ENCODE measurements at places on chromosomes 6 and 20.

DNA sequence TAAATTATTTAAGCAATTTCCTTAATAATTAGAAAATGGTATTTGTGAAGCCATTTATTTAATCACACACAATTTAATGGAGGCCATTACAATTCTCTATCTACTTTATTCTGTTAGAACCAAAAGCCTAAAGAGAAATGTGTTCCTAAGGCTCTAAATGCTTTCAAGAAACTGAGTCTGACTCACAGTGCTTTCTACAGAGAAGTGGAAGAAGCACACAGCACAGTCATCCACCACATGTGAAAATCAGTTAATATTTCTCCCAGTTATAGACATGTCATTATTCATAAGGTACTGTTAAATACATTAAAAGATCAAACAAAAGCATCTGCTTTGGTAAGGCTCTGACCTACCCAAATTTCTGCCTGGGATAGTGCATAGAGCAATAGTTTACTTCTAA lies 214.4 kb downstream of the ALDH8A1 start:
- no peak for DNase-seq

DNA sequence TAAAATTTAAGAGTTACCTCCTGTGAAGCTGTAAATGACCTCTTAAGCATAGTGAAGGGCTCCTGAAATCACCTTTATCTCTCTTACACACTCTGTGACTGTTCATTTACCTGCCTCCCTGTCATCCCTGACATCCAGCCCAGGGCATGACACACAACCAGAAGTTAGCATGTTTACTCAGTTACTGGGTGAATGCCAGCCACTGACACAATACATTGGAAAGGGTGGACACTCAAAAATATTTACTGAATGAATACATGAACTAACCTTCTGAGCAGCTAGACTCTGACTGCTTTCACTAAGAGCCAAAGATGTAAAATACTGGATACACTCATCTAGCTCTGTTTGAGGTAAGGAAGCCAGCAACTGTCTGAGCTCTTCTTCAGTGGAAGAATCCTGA lies 25.3 kb downstream of the SERAC1 start:
- peak; percentile 72 for DNase-seq

GRCh38 chr6:14009431-14009830 lies 84.7 kb downstream of the RNF182 start:
- DNase-seq = no peak

GRCh38 chr6:13924949-13925881 lies at the start of gene RNF182:
RNF182 (plus strand) TSS chr6:13924952; CDS start chr6:13977120, 52,168 bp downstream.
- no peak for DNase-seq

GRCh38 chr20:51050531-51051075 lies 27.7 kb upstream of the KCNG1 start:
- DNase-seq = no peak

DNA sequence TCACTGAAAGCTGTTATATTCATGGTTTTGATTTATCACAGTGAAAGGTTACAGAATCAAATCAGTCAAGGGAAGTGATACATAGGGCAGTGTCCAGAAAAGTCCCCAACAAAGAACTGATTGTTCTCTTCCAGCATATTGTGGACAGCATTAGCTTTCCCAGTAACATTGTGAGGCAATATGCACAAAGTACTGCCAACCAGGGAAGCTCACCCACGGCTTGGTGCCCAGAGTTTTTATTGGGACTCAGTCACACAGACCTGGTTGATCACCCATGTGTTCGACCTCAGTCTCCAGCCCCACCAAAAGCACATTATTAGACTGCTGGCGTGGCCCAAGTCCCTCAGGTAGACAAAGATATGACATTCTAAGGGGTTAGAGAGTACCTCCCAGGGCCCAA lies 76.0 kb downstream of the LCA5 start:
- DNase-seq = no peak

DNA sequence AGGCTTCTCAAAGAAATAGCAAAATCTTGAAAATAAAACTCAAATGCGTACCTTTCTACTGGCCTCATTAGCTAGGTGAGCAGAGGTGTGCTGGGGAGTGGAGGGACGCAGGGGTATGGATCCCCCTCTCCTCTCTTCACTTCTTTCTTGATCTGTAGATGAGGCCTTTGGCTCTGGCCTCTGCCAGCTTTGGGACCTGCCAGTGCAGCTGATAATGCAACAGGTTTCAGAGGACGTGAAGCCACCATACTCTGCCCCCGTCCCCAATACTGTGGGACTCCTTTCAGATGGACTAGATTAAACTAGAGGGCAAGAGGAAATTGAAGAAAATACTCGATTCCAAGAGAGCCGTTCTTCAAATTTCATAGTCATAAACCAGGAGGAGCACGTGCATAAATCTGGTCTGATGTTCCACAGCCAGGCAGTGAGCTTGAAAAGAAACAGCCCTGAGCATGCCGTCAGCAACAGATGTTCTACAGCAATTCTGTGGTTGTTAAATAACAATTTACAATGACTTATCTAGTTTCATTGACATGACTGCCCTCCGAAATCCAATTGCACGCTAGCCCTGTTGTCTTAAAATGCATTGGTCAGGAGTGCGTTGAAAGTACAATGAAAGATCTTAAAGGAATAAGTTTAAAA lies 245.3 kb upstream of the FOXQ1 start:
- no peak for DNase-seq

GRCh38 chr20:45798935-45799642 lies 7.3 kb downstream of the DNTTIP1 start:
- peak; percentile 64 for DNase-seq

DNA sequence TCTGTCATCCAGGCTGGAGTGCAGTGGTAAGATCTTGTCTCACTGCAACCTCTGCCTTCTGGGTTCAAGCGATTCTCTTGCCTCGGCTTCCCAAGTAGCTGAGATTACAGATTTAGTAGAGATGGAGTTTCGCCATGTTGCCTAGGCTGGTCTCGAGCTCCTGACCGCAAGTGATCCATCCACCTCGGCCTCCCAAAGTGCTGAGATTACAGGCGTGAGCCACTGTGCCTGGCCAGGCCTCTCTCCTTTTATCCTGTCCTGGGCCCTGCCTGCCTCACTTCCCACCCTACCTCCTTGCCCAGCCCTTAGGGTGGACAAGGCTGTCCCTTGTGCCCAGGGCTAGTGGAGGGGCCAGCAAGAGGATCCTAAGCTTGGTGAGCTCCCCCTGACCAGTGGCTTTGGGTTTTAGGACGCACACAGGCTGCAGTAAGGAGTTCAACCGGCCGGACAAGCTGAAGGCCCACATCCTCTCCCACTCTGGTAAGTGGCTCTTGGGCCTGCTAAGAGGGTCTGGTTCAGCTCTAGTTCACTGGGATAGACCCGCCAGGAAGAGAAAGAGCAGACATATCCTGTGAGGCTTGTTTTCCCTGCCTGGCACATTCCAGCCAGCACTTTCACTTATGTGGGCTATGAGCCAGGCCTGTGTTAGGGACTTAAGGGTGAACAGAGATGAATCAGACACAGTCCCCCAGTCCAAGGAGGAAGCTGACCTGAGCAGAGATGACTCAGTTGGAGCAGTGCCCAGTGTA lies 21.9 kb upstream of the CHMP4B start:
- peak; percentile 95 for DNase-seq

GRCh38 chr6:154731296-154732218 lies 1.7 kb upstream of the SCAF8 start:
- DNase-seq = no peak

DNA sequence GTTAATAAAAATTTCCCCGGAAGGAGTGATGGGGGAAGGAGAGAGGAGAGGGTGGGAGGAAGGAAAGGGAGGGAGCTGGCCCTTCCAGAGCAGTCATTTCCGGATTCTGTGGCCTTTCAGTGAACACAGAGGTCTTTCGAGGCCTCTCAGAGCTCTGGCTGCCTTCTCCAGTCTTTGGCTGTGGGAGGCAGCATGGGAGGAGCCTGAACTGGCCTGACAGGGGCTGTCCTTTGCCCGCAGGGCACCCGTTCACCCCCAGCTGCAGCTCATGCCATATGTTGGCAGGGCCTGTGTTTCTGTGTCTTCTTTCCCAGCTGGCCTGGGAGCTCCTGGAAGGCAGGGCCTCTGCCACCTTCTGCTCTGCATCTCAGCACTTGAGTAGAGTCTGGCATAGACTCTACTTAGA lies 95.5 kb downstream of the PPP1R14C start:
- no peak for DNase-seq

GRCh38 chr6:149393002-149393679 lies 6.9 kb upstream of the SUMO4 start:
- peak; percentile 27 for DNase-seq

DNA sequence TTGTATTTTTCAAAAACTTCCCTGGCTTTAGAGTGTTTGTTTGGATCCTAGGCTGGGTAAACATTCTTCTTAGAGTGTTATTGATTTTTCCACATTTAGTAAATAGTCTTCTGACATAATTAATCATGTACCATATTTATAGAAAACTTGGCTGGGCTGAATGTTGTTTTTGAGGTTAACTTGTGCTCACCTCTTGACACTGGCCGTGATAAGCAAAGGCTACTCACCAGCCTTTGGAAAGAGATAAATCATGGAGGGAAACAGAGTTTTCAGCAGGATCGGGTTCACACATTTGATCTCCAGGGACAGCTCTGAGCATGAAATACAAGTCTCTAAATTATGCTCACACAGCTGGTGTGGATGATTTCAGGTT lies 6.2 kb upstream of the CD93 start:
- DNase-seq = no peak

DNA sequence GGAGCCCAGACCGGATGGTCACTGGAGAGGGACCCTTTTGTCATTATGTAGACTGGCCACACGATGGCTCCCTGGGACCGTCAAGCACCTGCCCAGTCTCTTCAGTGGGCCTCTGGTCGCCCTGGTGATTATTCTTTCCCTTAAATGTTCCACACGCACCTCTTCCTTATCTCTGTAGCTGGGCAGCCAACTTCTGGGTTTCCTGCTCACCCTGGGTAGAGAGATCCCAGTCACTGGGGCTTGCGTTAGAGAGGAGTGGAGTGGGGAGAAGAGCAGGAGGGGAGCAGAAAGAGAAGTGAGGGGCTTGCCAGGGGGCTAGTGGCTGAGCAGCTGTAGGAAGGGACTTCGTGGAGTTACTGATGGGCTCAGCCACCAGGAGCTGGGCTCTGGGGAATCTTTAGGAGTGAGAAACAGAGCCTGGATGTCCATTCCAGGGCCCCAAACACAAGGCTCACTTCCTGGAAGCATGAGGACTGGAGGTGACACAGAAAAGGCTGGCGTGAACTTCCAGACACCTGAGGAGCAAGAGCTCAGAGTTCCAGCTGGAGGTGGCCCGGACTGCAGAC lies 150.1 kb downstream of the DHX35 start:
- peak; percentile 46 for DNase-seq

GRCh38 chr20:41776421-41776820 lies 158.2 kb upstream of the CHD6 start:
- no peak for DNase-seq

GRCh38 chr20:60630609-60631008 lies 621.5 kb upstream of the CDH4 start:
- no peak for DNase-seq

DNA sequence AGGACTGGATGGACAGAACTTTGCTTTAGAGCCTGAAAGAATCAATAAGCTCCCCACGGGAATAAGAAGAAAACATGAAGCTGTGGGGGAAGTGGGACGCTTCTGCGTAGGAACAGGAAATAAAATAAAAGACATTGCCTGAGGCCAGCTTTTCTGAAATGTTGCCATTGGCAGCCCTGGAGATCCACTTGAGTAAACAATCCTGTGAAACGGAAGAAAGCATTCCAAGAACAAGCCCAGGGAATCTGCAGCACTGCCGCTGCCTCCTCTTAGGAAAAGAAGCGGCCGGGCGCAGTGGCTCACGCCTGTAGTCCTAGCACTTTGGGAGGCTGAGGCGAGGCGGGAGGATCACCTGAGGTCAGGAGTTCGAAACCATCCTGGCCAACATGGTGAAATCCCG lies 182.3 kb upstream of the RALGAPA2 start:
- DNase-seq = no peak

- no peak for DNase-seq
Measured at GRCh38 chr20:19336631-19337030, 124.2 kb downstream of the SLC24A3 start.
